ENCODE measurements at places on chromosomes 3 and 15.

- no peak for DNase-seq
Measured at GRCh38 chr15:28086175-28086703, 12.9 kb downstream of the OCA2 start.

GRCh38 chr15:63950911-63951481 lies 95.3 kb downstream of the DAPK2 start:
- DNase-seq, result no peak

GRCh38 chr3:178181784-178182183 lies 354.5 kb upstream of the KCNMB2 start:
- DNase-seq, result peak; percentile 13

- DNase-seq, result no peak
Measured at GRCh38 chr3:69541711-69542088, 155.8 kb upstream of the FRMD4B start.

DNA sequence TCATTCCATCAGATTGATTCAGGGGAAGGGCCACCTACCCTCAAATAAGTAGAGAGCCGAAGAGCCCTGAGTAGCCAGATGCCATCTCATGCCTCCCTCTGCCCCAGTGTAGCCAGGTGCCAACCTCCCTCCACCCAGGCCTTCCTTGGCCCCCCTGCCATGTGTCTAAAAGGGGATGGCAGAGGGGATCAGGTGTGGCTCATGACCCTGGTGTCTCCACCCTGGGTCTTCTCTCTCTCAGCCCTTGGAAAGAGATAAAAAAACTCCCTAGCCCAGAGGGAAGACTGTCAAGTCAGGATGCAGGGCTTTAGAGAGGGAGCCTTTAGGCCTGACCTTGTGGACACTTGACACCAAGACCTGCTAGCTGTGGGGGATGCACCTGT lies 5.2 kb downstream of the GRM2 start:
- DNase-seq, result no peak

- DNase-seq, result no peak
Measured at GRCh38 chr3:43766672-43767465, 76.1 kb downstream of the ABHD5 start.

GRCh38 chr15:92049290-92049989 lies 195.9 kb downstream of the SLCO3A1 start:
- no peak for DNase-seq

DNA sequence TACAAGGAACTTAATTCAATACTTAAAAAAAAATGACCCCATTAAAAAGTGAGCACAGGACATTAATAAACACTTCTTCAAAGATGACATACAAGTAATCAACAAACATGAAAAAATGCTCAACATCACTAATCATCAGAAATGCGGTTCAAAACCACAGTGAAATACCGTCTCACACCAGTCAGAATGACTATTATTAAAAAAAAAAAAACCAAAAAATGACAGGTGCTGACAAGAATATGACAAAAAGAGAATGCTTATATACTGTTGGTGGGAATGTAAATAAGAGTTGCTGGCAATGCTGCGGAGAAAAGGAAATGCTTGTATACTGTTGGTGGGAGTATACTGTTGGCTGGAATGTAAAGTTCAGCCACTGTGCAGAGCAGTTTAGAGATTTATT lies 358.3 kb upstream of the CBLB start:
- DNase-seq, result no peak

- DNase-seq, result no peak
Measured at GRCh38 chr3:197527569-197527968, 28.2 kb downstream of the BDH1 start.

- DNase-seq, result no peak
Measured at GRCh38 chr3:136171097-136171542, 25.0 kb downstream of the MSL2 start.

- no peak for DNase-seq
Measured at GRCh38 chr15:97078591-97078990, 748.1 kb downstream of the NR2F2 start.

DNA sequence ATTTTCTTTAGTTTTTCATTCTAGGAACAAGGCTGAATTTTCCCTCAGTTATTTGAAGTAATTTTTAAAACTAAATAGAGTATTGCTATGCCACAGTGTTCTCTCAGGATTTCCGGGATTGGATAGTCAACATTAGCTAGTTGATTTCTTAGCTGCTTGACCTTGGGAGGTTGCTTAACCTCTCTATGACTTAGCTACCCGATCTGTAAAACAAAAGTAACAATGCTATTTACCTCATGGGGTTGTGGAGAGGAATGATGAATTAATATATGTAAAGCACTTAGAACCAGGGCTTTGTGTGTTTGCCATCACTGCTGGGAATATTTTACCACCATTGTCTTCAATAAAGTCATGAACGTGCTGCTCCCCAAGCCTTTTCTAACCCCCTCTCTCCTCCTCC lies 57.5 kb downstream of the SNRK start:
- DNase-seq, result no peak

DNA sequence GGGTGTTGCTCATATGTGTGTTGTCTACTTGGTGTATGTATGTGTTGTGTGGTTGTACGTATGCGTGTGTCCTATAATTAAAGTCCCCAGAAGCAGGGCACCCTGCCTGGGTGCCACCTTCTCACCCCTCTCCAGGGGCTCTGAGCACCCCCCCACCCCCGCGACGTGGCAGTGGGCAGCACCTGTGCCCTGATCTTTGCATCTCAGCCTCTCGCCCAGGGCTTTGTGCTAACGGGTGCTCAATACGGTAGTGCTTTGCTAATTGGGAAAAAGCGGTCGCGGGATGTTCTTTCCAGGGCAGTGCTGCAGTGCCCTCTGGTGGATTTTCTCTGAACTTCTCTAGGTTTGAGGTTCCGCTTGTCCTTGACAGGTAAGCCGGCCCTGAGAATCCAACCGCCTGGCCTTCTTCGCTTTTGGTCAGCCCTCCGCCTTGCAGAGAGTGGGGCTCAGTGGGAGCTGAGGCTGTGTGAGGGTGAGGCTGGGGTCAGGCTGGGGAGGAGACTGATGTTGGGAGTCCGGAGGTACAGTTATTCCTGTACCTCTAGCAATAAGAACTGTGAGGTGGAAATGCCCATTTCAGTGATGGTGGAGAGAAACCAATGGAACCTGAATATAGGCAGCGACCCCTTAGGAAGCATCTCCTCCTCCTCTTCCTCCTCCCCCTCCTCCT lies 17.6 kb upstream of the EPHB3 start:
- DNase-seq, result peak; percentile 67

- no peak for DNase-seq
Measured at GRCh38 chr15:73385205-73385604, 16.4 kb upstream of the HCN4 start.

DNA sequence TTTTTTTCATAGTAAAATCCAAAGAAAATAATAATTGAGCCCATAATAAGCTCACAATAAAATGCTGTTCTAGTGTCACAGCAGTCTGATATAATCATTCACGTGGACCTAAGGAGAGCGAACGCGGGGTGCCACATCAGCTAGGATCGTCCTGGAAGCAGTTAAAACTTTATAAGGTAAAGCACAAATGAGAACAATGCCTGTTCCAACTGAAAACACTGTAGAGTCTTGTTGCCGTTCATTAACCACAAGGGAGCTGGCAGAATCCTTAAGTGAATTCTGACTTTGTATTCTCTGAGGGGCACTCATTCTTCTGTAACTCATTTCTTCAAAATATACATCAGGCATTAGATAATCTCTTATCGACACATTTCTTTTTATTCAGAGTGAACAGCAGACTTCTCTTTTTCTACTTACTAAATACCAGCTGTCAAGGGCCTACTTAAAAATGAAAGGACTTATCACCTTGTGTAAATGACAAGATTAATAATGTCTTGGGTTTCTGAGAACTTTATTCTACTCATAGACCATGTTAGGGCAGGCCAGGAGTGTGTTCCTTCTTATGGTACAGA lies 524.6 kb downstream of the MECOM start:
- no peak for DNase-seq

GRCh38 chr3:16658004-16658924 lies 53.0 kb upstream of the DAZL start:
- DNase-seq, result no peak

DNA sequence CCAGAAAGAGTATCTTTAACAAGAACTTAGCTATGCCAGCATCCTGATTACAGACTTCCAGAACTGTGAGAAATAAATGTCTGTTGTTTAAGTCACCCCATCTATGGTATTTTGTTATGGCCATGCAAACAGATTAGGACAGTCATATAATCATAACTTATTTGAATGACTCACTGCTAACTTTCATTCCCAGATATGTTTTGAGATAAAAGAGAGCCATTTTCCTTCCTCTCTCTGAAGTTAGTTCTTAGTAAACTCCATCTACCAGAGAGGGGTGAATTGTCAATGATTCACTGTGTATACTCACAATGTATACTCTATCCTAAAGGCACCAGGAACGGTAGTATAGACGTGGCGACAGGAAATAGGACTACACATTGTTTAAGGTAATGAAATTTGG lies 179.4 kb upstream of the DPH6 start:
- DNase-seq, result no peak

DNA sequence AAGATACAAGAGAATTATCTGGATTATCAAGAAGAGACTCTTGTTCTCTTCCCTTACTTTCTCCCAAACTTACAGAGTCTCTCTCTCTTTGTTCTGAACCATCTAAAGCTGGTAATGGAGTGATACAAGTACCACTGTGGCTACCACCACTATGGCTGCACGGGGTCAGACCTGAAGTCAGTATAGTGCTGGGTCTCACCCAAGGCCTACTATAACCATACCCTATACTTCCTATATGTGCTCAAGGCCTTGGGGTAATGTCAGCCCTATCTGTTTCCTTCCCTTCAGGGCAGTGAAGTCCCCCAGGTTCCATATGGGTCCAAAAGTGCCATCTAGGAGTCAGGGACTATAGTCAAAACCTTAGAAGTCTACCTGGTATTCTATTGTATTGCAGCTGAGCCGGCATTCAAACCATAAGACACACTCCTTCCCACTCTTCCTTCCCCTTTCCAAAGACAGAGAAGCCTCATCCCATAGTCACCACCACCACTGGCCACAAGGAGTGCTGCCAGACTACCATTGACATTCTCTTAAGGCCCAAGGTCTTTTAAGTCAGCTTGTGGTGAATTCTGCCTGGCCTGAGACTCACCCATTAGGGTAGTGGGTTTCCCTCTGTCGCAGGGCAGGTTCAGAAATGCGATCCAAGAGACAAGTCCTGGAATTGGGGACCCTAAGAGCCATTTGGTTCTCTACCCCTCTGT lies 615.0 kb upstream of the NECTIN3 start:
- DNase-seq, result no peak

- DNase-seq, result no peak
Measured at GRCh38 chr3:67526246-67526645, 128.2 kb downstream of the SUCLG2 start.

DNA sequence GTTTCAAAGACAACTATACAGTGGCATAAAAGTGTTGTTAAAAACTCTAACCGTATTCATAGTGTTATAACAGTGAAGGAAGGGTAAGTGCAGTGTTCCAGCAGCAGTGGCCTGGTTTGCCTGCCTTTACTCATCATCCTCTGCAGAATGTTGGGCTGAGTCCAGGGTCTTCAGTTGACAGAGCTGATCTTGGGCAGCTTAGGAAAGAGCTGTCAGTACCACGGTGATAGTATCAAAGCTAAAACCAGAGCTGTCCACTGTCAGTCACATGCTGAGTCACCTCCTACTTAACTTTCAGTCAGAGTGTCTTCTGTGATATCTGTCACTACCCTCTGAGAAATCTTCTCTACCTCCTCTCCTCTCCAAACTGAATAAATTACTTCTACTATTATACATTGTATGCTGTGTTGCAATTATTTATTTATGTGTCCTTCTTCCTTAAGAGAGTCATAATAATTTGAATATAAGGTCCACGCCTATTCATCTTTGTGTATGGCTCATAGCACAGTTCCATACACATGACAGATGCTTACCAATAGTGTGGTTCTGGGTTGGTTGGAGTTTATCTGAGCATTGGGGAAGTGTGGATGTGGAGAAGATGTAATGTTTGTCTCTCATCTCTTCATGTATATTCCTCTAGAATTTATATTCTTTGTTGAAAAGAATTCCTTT lies 242.1 kb downstream of the ZIC1 start:
- DNase-seq, result no peak

GRCh38 chr3:69847303-69847702 lies 108.0 kb downstream of the MITF start:
- DNase-seq, result no peak

GRCh38 chr3:56612146-56612545 lies 55.2 kb downstream of the CCDC66 start:
- DNase-seq, result no peak

DNA sequence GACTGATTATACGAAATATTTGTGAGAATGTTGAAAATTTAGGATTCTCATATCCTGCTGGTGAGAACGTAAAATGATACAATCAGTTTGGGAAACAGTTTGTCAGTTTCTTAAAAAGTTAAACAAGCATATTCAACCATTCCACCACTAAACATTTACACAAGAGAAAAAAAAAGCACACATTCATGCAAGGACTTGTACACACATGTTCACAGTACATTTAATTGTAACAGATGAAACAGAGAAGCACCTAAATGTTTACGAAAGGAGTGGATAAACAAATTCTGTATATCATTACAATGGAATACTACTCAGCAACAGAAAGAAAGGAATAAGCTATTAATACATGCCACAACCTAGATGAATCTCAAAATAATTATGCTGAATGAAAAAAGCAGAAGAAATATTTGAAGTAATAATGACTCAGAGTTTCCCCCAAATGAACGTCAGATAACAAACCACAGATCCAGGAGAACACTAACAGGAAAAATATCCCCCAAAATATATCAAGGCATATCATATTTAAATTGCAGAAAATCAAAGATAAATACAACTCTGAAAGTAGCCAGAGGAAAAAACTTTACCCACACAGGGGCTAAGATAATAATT lies 14.3 kb downstream of the ANKRD28 start:
- no peak for DNase-seq

- DNase-seq, result no peak
Measured at GRCh38 chr15:89964232-89964954, 36.7 kb upstream of the ZNF710 start.

- no peak for DNase-seq
Measured at GRCh38 chr3:159829056-159829455, 159.6 kb upstream of the IL12A start.

GRCh38 chr3:190183121-190183520 lies 62.4 kb upstream of the P3H2 start:
- no peak for DNase-seq

- DNase-seq, result no peak
Measured at GRCh38 chr15:72774696-72775383, 8.7 kb downstream of the ADPGK start.

- DNase-seq, result no peak
Measured at GRCh38 chr15:40785814-40786213, 16.0 kb downstream of the C15orf62 start.

- DNase-seq, result no peak
Measured at GRCh38 chr15:78944669-78945407, at the start of gene CTSH. CTSH (minus strand) TSS chr15:78945046; CDS start chr15:78944981, 65 bp downstream.

DNA sequence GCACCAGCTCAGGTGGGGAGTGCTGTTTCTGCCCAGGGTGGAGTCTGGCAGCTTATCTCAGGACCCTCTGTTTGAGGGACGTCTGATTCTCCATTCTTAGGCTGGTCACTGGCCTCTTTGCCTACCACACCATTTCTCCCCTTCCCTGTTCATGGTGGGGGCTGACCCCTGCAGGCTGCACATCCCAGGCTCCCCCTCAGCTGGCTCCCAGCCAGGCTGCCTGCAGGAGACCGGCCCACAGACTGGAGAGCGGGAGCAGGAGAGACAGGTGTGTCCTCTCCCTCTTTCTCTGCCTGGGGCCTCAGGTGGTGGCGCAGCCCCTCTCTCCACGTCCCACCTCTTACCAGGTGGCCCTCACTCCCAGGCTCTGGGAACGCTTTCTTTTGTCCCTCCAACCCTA lies 60.8 kb downstream of the RAB11A start:
- DNase-seq, result no peak

GRCh38 chr3:193921465-193921864 lies 214.5 kb upstream of the HES1 start:
- no peak for DNase-seq

- no peak for DNase-seq
Measured at GRCh38 chr15:81941479-81941878, 104.3 kb downstream of the MEX3B start.
